ENCODE measurements at places on chromosomes 3 and 15.
A peak's percentile ranks its signal among the peaks of the same experiment; 100 is the strongest.

DNA sequence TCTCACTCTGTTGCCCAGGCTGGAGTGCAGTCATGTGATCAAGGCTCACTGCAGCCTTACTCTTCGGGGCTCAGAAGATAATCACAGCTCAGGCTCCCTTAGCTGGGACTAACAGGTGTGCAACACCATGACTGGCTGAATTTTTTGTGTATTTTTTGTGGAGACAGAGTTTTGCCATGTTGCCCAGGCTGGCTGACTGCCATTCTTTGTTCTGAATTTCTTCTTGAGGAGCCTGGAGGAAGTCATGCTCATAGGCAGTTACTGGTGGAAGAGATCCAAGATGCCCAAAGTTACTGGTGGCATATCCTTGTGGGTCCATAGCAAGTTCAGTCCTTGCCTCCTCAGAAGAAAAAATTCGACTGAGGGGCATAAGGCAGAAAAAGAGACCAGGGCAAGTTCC lies 16.6 kb upstream of the UBP1 start:
- H3K4me3 ChIP-seq = no peak overlapping the region
- DNase-seq = no peak
- H3K27me3 ChIP-seq = no peaks in the 10 kb centered on the region
- H3K27ac ChIP-seq = no peak overlapping the region

DNA sequence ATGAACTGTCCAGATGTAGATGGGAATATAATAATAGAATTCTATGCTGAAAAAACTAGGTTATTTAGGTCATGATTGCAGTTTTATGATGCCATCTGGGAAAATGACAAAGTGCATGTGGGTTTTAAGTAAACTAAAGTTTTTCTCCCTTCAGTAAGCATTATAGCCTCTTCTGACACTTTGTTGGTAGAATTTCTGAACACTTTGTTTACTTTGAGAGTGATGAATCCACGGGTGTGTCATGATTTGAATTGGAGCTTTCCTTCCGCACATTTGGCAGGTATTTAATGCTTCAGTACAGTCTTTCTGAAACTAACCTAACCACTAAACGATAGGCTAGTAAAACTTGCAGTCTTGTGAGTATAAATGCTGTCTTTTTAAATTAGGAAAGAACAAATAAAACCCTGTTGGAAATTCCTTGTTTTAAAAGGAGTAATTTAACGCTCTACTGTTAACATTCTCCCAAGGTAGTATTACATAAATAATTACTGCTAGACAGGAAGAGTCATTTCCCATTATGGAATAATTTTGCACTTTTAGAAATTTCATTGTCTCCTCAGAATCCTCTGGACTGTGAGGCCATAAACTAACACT lies 7.0 kb downstream of the FILIP1L start:
- peaks cover 70% of the 10 kb centered on the region for H3K36me3 ChIP-seq
- no peaks in the 10 kb centered on the region for H3K27me3 ChIP-seq
- DNase-seq = no peak
- H3K4me3 ChIP-seq = no peak overlapping the region
- no peak overlapping the region for H3K27ac ChIP-seq

GRCh38 chr15:73994912-73995622 lies 551 bp downstream of the PML start:
- peak; percentile 38 for DNase-seq
- H3K4me1 ChIP-seq = peaks cover 71% of the 10 kb centered on the region
- peak overlapping the region; percentile 89 for H3K4me3 ChIP-seq

GRCh38 chr3:122063908-122064307 lies 8.7 kb downstream of the CD86 start:
- H3K36me3 ChIP-seq = no peaks in the 10 kb centered on the region
- no peak for DNase-seq
- no peak overlapping the region for H3K4me3 ChIP-seq

DNA sequence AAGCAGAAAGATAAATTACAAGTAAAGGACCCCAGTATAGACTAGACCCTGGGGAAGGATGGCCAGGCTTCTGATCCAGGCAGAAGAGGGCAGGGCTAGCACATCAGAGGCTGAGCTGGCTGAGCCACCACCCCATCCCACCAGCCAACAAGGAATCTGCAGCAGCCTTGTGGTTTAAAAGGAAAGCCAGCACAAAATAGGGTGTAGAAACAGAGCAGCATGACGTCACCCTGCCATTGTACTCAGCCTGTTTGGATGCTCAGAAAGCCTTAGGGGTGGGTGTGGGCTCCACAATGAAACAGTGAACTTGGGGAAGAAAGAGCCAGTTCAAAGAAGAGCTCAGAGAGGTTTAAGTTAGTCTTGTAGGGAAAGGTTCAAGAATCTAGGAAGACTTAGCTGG lies 28.2 kb downstream of the DUOX1 start:
- DNase-seq = no peak
- H3K4me3 ChIP-seq = no peak overlapping the region
- no peaks in the 10 kb centered on the region for H3K27me3 ChIP-seq
- H3K36me3 ChIP-seq = no peaks in the 10 kb centered on the region
- peaks cover 6% of the 10 kb centered on the region for H3K4me1 ChIP-seq

DNA sequence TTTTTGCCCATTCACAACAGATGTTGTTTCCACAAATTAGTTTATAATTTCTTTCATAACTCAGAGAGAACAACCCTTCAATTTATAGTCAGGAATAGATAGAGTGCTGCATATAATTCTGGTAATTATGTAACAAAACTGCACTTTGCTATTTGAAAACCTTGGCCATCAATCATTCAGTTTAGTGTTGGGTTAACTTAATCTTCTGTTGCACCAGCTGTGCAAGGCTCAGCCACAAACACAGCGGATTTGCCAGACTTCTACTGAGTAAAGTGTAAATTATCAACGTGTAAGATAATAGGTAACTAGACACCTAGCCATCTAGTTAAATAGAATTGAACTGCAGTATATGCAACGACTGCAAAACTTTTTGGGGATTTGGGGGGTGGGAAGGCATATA lies 1064.3 kb upstream of the EPHA6 start:
- DNase-seq = no peak
- no peak overlapping the region for H3K27ac ChIP-seq
- no peak overlapping the region for H3K4me3 ChIP-seq
- no peaks in the 10 kb centered on the region for H3K4me1 ChIP-seq

Data from activated CD8-positive, alpha-beta T cell treated with anti-CD3 and anti-CD28 coated beads, Interleukin-2, amount 10 ng/mL, durations not matched to agents 7 days and 5 days (primary cell).